ENCODE measurements at places on chromosomes 6 and 20.

GRCh38 chr20:33183312-33183711 lies 15.4 kb downstream of the BPIFA2 start:
- DNase-seq: no peak

DNA sequence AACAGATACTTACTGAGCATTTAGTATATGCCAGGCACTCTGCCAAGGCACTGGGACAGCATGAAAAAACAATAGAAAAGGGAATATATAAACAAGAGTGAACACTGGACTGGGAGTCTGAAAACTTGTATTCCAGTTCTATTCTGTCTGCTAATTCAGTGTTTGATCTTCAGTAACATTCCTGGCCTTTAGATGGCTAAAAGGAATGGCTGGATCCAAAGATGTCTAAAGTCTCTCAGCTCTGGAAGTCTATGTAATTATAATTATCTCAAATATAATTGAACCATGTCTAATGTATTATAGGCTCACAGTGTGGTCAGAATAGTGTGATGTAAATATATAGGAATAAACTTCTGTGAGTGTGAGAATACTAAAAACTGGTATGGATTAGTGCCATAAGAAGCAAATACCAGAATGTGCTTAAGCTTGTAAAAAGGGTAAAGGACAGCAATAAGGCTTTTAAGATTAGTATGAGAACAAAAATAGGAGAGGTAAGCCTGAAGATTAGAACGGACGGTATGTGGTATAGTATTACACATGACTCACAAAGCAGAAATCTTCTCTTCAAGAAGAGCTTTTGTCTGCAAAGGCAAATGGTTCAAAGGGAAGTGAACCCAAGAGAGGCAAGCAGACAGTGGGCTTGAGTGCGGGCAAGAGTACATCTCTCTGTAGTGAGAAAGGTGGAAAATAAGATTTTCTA lies 68.5 kb downstream of the TMEM200A start:
- DNase-seq: no peak

- no peak for DNase-seq
Measured at GRCh38 chr6:43616725-43617472, 12.2 kb downstream of the GTPBP2 start.

DNA sequence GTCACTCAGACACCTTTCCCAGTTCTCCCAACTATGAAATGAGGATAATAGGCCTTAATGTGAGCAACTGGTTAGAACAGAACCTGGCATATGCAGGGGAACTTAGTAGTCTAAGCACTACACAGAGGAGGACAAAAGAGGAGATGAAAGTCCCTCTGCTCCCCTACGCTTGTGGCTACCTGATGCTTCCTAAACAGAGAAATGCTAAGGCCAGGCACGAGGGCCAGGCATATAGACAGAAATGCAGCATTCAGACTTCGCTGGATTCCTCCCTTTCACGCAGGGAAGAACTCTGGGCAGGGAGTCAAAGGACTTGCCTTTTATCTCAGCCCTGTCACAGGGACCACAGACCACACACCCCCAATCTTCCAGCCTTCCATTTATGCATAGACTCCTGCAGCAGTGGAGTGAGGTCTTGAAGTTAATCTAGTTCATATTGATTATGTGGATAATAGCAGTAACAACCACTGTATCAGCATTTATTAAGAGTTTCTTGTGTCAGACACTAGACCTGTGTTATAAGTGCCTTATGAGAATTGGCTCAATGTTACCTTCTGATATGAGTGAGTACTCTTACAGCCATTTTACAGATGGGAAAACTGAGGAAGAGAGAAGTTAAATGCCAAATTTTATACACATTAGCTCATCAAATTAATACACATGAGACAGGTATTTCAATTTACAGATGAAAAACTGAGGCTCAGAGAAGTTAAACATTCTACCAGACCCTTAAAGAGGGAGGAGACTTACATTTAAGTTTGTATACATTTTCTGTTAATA lies 27.0 kb upstream of the TRAF3IP2 start:
- no peak for DNase-seq

DNA sequence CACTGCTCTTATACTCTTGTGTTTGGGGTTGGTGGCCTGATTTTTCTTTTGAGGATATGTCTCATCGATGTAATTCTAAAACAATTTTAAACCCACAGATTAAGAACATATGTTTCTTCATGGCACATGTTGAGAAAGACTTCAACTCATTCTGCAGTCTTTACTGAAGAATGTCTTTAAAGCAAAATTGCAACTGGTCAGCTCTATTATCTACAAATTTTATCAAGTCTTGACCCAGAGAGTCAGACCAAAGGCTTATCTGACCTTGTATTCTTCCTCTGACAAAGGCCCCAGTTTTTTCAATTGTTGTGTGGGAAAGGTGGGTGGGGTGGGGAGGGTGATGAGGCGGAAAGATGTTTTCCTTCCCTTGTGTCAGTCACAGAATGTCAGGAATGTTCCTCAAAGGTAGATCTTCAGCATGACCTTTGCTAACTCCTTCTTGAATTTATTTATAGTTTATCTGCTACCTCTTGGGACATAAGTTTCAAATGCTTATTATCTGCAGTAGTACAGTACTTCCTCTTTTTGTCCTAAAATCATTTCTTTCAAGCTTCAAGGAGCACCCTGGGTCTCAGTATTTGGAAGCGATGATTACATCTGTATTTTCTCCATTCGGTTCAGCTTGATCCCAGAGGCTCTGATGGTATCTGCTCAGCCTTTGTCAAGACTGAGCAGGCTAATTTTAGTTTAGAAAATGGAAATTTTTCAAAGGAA lies 63.2 kb upstream of the TIAM2 start:
- no peak for DNase-seq

GRCh38 chr6:4466261-4466660 lies 309.9 kb upstream of the CDYL start:
- DNase-seq: no peak

DNA sequence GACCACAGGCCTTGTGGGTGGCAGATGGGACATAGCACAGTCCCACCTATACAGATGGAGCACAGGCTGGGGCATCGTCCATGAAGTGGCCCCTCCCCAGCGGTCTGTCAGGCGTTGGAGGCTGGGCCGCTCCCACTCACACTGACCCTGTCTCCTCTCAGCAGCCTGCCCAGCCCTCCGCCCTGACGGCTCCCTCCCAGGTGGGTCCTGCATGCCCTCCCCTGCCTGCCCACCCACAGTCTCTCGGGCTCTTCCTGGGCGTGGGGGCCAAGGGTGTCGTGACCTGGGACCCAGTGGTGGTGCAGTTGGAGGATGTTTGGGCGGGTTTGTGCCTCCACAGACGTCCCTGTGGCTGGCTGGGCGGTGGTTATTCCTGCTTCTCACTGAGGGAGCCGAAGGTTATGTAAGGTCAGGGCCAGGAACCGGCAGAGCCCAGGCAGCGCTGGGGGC lies 22.3 kb downstream of the COL20A1 start:
- DNase-seq: no peak

- no peak for DNase-seq
Measured at GRCh38 chr20:33842346-33842745, 31.2 kb downstream of the CHMP4B start.

GRCh38 chr6:37048851-37049757 lies 43.6 kb downstream of the FGD2 start:
- DNase-seq: no peak

DNA sequence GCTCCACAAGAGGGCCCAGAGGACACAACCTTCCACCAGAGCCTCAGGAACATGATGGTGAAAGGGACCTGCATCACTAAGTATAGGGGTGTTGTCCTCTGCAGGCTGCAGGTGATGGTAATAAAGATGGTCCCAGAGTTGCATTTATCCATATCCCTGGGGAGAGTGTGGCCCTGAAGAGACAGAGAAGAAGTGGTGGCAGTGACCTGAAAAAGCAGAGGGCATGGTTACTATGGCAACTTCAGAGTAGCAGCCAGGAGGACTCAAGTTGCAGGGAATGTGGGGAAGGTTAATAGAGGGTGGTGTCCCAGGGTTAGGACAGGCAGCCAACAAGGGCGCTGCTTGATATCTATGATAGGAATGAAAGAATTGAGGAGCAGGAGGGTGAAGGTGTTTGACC lies 57.1 kb downstream of the HLA-A start:
- no peak for DNase-seq

DNA sequence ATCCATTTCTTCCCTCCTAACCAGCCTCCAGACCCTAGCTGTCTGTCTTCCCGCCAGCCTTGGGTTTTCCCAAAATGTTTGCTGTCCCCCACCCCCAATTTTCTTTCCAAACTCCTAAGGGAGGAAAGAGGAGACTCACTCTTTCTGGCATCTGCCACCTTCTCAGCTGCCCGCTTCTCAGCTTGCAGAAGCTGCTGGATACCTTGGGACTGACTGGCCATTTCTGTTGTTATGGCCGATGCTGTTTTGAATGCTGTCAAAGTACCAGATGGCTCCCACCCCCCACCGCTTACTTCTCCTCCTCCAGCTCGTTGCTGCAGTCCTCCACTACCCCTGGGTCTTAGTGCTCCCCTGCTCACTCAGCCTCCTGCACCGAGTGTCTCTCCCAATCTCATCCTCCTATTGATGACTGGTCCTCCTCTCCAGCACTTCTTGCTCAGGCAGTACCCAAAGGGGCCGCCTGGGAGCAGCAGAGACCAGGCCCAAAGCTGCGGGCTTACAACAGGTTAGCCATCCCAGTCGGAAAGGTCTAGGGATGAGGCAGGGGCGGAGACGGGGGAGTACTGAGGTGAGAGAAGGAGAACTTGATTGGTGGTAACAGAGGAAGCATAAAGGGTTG lies at the start of gene ATP6V1G2:
TSS of gene ATP6V1G2 (minus strand) at position 270 of the 619 bp plus-strand sequence. CDS start at position 221, 49 bp downstream.
- peak; percentile 92 for DNase-seq

DNA sequence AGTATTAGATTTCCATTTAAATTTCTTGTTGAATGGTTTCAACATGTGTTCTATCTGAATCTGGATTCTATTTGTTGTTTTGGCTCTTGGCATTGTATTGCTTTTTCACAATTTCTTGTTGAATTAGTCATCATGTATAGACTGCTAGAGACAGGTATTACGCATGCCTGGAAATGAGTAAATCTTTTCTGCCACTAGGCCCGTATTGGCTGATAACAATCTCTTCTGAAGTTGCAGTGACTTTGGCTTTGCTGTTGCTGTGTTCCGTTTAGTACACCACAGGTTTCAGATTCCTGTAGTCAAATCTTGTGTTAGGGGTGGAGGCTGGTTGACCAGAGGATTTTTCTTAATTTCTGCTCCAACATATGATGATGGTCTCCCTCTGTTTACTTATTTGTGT lies 1339.4 kb downstream of the GRIK2 start:
- no peak for DNase-seq

DNA sequence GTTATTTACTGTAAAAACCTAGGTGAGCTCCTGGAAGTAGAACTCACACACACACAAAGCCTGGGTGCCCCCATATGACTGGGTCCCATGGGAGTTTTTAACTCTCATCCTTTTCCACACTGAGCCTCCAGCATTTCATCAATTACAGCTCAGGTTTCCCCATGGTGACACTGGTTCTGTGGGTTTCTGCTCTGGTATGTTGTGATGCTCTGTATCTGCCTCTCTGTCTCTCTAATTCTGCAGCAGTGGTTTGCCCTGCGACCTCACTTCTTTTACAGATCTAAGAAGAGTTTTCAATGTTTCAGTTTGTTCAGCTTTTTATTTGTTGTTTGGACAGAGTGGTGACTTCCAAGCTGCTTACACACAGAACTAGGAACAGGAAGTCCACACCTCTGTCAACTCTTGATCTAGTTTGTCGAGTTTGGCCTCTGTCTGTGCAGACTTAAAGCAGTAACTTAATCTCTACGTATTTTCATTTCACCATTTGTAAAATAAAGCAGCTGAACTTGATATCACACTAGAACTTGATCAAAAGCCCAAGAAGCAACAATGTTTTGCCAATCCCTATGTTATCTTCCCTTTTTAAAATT lies 554.3 kb downstream of the EPHA7 start:
- no peak for DNase-seq

GRCh38 chr6:49003348-49003747 lies 459.7 kb downstream of the MMUT start:
- peak; percentile 48 for DNase-seq

Data from COR-L47 (cell line).